ENCODE measurements at places on chromosomes 2 and 18.

GRCh38 chr2:107002735-107003134 lies 116.8 kb upstream of the ST6GAL2 start:
- DNase-seq, result no peak

- no peak for DNase-seq
Measured at GRCh38 chr2:197378086-197378485, 56.7 kb downstream of the SF3B1 start.

- DNase-seq, result no peak
Measured at GRCh38 chr2:225465827-225466226, 66.3 kb downstream of the NYAP2 start.

GRCh38 chr2:1238598-1239138 lies 174.6 kb upstream of the TPO start:
- no peak for DNase-seq

GRCh38 chr2:188978291-188979081 lies 4.3 kb downstream of the COL3A1 start:
- DNase-seq, result peak; percentile 67

DNA sequence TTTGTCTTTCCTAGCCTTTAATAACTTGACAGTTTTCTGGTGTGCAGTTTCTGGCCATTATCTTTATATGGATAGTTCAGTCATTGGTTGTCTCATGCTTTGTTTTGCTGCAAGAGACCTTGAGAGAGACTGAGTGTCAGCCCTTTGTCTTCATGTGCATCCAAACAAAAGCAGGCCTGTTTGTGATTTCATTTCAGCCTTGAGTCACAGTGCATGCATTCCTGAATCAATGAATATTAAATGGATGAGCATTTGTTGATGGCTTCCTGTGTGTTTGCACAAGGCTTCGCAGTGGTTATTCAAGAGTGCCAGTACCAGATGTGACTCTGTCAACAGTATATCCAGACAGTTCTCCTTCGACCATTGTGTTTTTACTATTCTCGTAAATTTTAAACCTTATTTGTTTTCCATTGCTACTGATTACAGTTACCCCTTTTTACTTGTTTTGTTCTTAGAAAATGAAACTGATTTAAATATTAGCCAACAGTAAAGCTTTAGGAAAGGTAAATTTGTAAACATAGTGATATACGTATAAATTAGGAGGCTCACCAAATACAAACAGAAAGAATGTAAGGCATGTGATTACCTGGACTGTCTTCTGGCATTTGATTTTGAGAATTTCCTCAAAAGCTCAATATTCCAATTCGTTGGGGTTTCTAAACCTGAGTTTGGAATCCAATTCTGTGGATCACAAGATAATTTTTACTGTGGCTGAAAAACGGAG lies 319.8 kb downstream of the CTNNA2 start:
- no peak for DNase-seq

DNA sequence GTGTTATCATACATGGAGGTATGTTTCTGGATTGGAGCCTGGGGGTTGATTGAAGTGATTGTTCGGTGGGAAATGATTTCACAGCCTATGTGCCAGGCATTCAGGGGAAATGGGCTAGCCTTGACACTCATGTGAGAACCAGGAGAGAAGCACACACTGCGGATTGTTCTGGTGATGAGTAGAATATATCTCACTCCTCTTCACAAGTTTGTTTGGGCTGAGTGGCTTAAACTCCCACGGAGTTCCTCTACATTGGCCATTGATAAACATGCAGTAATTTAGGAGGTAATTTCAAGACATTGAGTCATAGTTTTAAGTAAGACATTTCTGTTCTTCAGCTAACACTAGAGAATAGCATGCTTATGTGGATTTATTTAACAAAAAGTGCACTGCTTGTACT lies 498.9 kb upstream of the NETO1 start:
- DNase-seq, result peak; percentile 9

GRCh38 chr2:235711527-235711926 lies 217.7 kb downstream of the AGAP1 start:
- no peak for DNase-seq

DNA sequence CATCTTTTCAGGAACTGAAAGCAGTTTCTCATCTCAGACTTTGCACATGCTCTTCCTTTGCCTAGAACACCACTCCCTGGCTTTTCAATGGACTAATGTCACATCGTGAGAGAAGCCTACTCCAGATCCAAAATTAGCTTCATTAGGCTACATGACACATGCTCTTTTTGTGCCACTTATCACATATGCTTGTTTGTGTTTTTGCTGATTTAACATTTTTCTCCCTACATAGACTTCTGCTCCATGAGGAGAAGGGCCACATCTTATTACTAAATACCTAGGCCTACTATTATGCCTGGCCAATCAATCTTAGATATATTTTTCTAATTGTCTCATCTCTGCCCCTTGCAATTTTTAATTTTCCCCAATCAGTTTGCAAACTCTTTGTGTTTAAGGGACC lies 186.4 kb upstream of the LHCGR start:
- no peak for DNase-seq

DNA sequence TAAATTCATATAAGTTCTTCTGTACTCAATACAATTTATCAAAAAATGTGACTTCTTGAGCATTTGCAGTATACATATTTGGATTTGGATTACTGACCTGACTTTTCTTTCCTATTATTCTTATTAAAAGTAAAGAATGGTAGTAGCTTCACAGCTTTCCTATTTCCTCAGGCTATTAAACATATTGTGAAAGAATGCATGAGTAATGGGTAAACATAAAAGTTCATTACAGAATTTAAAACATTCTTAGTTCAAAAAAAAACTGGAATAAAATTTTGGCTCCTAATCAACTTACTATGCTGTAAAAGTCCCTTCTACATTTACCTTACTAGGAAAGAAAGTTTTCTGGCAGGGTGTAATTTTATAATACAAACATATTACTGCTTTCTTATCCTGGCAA lies 27.3 kb upstream of the C2orf66 start:
- peak; percentile 75 for DNase-seq

- no peak for DNase-seq
Measured at GRCh38 chr2:215080545-215080944, 57.9 kb downstream of the ABCA12 start.

GRCh38 chr2:183868153-183868552 lies 730.2 kb upstream of the ZNF804A start:
- no peak for DNase-seq

DNA sequence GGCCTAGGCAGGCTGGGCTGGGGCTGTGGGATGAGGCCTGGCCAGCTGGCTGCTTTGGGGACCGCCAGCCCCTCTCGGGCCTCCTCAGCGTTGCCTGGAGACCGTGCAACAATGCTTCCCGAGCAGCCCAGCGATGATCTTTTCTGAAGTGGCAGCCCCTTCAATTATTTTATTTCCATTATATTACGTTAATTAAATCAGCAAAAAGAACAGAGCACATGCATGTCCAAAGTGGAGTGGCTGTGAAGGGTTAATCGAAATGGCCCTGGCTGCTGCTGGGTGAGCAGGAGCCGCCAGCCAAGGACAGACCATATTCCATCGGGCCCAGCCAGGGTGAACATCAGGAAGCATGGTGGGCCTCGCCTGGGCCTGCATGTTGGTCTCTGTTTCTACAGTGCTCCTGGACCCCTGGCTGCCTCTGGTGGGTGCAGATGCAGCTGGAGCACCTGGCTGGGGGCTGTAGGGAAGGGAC lies 245.5 kb downstream of the MYCN start:
- DNase-seq, result no peak
